ENCODE measurements at places on chromosomes 7 and 10.

DNA sequence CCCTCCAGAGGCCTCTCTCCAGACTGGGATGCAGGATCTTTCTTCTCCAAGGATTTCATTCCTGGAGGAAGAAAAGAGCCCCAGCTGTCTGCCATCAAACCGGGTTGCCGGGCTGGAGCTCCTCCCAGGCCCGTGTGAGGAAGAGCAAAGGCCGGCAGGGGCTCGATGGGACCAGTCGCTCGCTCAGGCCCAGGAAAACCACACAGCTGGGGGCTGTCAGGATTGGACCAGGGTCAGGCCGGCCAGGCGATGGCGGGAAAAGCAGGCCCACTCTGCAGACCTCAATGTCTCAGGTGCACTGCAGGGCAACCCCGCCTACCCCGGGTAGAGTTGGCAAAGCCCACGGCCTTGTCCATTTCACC, 98.1 kb upstream of the DNAAF5 start:
- no peak for DNase-seq

DNA sequence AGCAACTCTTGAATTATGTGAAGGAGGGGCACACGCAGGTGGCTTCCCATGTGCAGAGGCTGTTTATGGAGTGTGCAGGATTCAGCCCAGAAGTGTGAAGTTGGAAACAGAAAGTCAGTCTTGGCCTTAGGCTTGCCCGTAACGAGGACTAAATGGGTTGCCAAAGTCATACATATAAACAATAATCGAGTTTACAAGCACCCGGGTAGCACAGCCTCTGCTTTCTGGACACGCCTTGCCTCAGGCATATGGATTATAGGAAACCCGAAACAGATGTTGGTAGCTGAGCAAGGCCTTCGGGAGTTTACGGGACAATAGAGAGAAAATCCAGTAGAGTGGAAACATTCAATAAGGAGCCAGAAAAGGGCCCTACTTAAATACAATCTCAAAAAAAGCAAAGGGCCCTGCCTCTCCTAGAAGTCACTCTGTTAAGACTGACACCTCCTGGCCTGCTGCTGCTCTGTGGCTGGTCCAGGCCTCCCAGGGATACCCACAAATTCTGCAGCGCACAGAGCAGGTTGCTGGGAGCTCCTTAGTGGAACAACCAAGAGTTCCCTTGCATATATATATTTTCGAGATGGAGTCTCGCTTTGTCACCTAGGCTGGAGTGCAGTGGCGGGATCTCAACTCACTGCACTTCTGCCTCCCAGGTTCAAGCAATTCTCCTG, 48.5 kb downstream of the SMKR1 start:
- DNase-seq = no peak

- no peak for DNase-seq
Measured at GRCh38 chr10:23362069-23362830, 17.7 kb upstream of the C10orf67 start.

DNA sequence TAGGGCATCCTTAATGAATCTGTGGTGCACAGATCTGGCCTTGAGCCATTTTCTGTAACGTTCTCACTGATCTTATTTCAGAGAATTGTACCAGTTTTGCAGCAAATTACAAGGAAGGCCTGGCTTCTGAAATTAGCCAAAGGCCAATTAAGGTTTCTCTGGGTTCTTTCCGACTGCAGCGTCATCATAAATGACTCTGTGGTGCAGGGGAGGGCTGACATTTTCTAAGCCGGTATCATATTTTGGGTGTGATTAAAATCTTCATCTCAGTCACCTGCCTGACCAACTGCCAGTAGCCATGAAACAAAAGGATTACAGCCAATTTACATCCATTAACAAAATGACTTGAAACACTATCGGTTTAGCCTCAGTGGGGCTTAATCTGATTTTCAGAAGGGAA, 363.7 kb downstream of the ADRA2A start:
- DNase-seq = no peak

DNA sequence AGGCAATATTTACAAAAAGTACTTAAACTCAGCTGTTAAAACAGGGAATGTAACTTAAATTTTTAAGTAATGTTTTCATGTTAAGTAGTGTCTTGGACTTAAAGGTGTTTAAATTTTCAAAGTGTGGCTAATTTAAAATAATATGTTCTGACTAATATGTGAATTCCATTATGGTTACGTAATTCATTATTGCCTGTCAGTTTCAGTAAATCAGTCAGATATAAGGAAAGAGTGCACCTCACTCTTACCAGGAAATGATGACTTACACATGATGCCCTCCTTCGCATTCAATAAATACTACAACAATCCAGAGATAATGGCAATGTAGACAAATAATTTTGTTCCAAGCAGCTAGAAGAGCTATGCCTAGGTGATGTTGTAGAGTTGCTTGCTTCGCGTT, 69.0 kb upstream of the WNT16 start:
- DNase-seq = no peak

- DNase-seq = no peak
Measured at GRCh38 chr7:141053626-141054025, 20.2 kb upstream of the TMEM178B start.

GRCh38 chr7:4057289-4057616, 624.8 kb upstream of the FOXK1 start:
- DNase-seq = no peak

GRCh38 chr10:86710987-86711512, 42.7 kb downstream of the LDB3 start:
- peak; percentile 79 for DNase-seq

DNA sequence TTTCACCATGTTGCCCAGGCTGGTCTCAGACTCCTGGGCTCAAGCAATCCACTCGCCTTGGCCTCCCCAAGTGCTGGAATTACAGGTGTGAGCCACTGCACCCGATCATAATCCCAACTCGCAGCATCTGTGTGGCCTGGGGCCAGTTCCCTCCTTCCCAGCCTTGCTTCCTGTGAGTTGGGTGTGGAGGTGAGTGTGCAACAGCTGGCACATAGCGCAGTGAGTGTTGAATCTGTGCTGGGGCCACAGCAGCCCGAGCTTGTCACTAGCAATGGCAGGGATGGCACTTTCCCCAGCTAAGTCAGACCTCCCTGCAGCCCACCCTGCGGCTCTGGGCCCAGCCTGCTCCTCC, 12.2 kb downstream of the TMEM184A start:
- no peak for DNase-seq

- no peak for DNase-seq
Measured at GRCh38 chr7:66539902-66540375, 88.7 kb upstream of the KCTD7 start.

GRCh38 chr10:75703191-75703854, 271.9 kb downstream of the LRMDA start:
- DNase-seq = no peak

DNA sequence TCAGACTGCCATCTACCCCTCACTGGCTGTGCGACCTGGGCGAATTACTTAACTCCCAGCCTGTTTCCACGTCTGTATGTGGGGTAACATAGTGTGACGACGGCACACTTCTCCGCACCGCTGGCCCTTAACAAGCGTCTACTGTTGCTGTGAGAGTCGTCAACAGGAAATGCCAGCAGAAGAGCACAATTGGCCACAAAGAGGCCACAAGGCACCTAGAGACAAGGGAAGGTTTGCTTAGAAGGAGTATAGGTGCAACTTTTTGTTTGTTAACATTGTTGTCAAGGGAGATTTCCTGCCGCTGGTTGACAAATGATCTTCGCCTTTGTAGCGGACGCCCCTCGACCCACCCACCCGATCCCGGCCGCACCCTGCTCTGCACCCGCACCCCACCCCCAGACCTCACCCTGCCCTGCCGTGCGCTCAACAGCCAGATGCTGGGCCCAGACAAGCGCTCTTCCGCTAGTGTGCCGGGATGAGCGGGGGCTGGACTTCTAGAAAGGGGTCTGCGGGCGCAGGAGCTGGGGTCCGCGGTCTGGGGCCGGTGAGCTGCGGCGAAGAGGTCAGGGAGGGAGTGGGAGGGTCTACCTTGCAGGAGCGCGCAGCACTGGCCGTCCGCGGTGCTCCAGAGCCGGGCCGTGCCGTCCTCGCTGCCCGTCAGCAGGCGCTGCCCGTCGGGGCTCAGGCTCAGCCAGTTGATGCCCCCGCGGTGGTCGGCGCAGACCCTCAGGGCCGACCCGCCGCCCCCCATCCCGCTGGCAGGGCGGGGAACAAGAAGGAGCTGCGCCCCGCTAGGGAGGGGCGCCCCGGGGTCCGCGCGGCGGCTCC, 785 bp downstream of the WDR86 start:
- DNase-seq = no peak

- DNase-seq = no peak
Measured at GRCh38 chr7:139567647-139568345, 44.3 kb downstream of the CLEC2L start.

GRCh38 chr7:44438816-44439215, 51.6 kb downstream of the NUDCD3 start:
- no peak for DNase-seq

DNA sequence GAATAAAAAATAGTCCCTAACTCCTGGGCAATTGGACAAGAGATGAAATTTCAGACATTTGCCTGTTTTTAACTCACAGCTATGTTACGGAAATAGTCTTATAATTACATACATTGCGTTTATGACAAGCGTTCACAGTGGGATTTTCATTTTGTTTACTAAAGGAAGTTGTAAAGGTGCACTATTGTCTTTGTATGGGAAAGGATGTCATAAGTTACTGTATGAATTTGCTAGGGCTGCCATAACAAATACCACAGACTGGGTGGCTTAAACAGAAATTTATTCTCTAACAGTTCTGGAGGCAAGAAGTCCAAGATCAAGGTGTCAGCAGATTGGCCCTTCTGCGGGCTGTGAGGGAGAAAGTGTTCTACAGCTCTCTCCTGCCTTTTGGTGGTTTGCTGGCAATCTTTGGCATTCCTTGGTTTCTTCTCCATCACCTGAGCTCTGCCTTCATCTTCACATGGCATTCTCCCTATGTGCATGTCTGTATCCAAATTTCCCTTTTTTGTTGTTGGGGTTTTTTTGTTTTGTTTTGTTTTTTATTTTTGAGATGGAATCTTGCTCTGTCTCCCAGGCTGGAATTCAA, 5.6 kb downstream of the NFE2L3 start:
- DNase-seq = no peak

GRCh38 chr7:125450749-125451148, 521.1 kb upstream of the POT1 start:
- DNase-seq = no peak

- no peak for DNase-seq
Measured at GRCh38 chr7:157801113-157801512, 464.3 kb downstream of the DNAJB6 start.

- no peak for DNase-seq
Measured at GRCh38 chr7:1883031-1883761, 213.1 kb downstream of the ELFN1 start.

DNA sequence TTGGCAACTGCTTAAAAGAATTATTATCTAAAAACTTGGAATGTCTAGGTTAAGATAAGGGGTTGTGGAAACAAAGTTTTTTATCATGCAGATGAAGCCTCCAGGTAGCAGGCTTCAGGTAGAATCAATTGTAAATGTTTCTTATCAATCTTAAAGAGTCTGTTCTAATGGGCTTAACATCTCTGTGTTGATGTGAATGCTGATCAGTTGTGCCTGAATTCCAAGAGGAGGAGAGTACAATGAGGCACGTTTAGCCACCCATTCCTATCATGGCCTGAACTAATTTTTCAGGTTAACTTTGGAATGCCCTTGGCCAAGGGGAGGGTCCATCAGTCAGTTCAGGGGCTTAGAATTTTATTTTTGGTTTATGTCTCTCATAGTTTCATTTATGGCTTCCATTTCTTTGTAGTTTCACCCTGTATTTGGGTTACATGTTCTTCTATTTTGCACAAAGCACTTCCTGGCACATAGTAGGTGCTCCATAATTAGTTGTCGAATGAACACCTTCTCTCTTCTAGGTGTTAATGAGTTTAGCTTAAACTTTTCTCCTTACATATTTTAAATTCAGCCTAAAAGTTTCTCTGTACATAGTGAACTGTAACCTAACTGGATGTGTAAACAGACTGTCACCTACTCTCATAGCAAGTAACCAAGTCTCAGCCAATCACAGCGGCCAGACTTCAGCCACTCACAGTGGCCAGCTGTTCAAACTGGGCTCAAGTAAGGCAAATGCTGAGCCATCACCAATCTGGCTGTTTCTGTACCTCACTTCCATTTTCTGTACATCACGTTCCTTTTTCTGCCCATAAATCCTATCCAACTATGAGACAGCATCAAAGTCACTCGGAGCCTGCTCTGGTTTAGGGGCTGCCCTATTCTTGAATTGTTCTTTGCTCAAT, 34.7 kb downstream of the ALOX5 start:
- no peak for DNase-seq

- DNase-seq = no peak
Measured at GRCh38 chr10:77264107-77264506, 373.5 kb downstream of the KCNMA1 start.
